Activated CD4-positive, alpha-beta T cell treated with anti-CD3 and anti-CD28 coated beads for 1 hour (primary cell): ENCODE measurements at places on chromosomes 4 and X.

GRCh38 chr4:3013839-3014350 lies 50.5 kb downstream of the GRK4 start:
- no peak for DNase-seq

DNA sequence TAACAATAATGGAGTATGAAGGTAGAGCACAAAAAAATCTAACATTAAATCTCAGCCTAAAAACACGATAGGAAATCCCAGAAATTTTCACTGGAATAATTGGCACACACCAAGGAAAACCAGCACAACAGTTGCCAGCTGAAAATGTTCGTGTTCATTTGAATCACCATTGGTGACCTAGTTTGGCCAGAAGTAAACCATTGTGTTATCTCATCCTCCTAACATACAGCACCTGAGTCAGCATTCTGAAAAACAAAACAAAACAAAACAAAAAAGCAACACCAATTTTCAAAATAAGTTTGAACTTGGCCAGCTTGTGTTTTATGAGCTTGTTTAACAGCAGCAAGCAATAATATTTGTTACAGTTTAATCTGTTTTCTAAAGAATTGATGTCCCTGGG lies 41.1 kb downstream of the UCHL1 start:
- DNase-seq: no peak

GRCh38 chr4:72555377-72555831 lies 13.6 kb downstream of the ADAMTS3 start:
- DNase-seq: no peak

GRCh38 chrX:24333371-24333770 lies 19.5 kb upstream of the SUPT20HL2 start:
- DNase-seq: no peak

DNA sequence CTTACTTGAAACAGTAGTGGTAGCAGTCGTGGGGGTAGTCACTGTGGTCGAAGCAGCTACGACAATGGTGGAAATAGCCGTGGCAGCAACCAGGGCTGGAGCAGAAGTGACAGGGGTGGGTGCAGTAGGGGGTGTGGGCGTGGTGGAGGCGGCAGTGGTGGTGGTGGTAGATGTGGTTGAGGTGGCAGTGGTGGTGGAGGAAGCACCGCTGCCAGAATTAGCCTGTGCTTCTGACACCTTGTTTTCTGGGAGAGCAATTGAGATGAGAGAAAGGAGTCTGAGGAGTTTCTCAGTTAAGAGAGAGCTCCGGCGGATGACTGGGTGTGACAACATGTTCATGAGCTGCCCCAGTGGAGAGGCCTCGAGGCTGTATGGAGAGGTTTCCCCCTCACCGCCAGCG lies 113.5 kb upstream of the HSD17B10 start:
- no peak for DNase-seq

DNA sequence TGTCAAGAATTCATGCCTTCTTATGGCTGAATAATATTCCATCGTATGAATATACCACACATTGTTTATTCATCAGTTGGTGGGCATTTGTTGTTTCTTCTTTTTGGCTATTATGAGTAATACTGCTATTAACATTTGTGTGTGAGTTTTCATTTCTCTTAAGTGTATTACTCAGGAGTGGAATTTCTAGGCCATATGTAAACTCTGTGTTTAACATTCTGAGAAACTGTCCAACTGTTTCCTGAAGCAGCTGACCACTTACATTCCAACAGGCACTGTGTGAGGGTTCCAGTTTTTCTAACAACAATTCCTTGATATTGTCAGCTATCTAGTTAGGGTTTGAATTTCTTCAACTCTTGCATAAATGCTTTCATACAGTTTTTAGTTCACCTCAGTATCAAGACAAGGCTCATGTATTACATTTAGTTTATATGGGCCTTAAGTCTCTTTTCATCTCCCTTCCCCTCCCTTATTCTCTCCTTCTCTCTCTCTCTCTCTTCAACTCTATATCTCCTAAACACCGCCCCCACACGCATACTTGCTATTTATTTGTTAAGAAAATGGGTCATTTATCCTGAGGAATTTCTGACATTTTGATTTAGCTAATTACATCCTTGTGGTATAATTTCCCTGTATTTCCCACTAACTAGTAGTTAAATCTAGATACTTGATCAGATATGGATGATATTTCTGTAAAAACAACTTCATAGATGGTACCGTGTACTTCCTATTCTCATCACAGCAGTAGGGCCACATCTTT lies 77.4 kb downstream of the WDR19 start:
- no peak for DNase-seq

DNA sequence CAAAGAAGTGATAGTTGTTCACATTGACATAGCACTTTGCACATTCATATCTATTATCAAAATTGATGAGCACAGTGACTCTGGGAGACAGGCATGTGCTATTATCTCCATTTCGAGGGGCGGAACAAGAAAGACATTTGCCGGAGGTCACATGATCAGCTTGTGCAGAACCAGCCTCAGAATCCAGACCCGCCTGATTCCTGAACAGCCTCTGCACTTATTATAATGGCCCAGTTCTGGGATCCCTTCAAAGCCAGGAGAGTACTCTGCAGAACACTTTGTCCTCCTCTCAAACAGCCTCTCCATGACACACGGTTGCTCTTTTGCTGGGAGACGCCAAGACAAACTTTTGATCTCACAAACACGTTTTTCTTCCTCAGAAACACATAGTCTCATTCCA lies 48.4 kb downstream of the RWDD4 start:
- no peak for DNase-seq

DNA sequence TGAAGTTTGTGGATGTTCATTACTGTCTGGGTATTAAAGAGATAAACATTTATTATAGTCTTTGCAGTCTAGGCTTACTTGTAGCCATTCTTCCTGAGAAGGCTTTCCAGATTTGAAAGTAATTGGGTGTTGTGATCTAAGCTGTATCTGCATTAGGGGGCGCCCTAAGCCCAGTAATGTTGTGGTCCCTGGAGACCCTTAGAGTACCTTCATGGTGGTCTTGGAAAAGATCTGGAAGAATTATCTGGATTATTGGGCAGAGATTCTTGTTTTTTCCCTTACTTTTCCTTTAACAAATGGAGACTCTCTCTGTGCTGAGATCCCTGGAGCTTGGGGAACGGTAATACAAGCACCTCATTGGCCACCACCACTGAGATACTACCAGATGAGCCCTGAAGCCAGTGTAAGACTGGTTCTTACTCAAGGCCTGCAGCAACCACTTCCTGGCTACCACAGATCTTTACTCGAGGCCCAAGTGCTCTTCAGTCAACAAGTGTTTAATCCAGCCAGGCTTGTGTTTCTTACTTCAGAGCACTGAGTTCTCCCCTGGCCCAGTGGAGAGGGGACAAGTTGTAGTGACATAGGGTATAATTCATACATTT lies 63.1 kb downstream of the RTL3 start:
- DNase-seq: no peak

DNA sequence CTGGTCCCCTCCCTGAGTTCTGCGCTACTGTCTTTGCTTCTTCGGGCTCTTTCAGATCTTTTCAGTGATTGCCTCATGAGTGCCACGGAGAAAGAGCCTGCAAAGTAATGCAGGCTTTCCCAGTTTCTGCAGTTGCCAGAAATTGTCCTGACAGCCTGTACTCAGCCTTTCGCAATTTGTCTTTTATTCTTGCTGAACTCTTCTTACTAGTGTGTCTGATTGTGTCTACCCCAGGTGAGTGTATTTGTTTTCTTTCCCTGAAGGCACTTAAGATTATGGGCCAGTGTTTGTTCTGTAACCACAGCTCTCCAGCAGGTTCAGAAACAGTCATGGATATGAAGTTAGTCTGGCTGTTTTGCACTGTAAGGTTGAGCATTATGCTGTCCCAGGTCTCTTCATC lies 47.1 kb downstream of the FAM193A start:
- no peak for DNase-seq

- DNase-seq: no peak
Observed at GRCh38 chr4:98838977-98839618, 89.8 kb downstream of the EIF4E start.

DNA sequence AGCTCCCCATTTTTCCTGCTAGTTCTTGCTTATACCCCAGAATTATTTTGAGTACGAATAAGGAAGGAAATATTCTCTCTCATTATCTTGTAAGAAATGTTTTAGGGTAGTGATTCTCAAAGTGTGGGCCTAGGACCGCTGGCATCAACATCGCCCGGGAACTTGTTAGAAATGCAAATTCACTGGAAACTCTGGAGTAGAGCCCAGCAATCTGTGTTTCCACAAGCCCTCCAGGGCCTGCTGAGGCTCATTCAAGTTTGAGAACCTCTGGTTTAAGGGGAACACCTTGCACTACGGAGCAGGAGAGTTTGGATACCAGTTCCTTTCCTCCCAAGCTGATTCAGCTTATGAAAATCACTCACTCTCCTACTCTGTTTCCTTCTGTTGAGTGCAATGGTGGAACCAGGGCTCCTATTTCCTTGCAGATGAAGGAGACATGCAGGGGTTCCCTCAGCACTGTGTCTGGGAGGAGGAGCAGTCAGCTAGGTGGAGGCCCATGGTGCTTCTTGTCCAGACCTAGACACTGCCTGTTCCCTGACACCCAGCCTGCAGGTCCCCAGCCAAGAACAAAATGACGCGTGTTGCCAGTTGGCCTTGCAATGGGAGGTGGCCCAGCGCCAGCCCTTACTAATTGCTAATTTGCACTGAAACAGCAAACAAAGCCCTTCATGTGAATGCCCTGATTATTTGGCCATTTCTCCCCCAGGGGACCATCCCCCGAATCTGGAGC lies 68.5 kb downstream of the CYTL1 start:
- no peak for DNase-seq

DNA sequence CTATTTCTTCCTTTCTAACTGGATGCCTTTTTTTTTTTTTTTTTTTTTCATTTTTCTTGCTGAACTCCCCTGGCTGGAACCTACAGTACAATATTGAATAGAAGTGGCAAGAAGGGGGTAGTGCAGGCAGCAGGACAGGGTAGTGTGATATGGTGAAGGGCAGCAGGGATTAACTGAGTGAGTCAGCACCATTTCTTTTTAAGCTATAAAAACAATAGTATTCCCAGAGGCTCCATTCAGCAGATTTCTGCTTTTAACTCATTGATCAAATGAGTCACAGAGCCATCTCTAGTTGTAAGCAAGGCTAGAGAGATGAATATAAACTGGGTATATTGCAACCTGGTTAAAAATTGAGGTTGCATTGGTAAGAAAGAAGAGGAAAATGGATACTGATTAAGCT lies 53.6 kb upstream of the SETD7 start:
- DNase-seq: no peak

DNA sequence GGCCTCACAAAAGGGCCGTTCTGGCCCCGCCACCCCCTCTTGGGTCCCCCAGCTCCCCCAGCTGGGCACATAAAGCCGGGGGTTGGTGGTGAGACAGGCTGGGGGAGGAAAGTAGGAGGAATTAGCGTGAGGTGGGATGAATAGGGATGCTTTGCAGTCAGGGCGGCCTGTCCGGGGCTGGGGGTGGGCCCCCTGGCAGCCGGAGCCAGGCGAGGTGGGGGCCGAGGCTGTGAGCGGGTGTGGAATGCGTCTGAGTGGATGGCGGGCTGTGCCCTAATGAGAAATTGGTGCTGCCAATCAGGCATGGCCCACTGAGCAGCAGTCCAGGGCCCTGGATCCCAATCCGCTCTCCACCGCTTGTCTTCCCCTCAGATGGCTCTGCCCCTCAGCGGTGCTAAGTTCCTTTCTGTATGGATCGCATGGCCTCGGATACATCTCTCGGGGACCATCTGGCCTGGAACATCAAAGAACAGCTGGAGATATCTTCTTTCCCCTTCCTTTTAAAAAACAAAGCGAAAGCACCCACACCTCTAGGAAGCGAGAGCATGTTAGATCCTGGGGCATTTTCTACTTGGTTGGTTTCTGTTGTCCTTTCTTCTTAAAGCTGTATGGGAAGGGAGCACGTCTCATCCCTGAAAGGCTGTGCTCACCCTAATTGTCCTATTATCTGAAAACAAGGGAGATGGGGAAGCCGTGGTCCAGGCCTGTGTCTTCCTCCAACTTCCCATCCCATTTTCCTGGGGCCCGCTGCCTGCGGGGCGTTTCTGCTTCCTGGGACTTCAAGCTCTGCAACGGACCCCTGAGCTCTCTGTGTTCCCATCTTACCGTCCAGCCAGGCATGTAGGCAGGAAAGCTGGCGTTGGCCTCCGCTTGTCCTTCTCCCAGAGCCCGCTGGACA lies 106.9 kb downstream of the SORCS2 start:
- DNase-seq: no peak

GRCh38 chrX:68443155-68443868 lies 10.0 kb upstream of the OPHN1 start:
- no peak for DNase-seq

DNA sequence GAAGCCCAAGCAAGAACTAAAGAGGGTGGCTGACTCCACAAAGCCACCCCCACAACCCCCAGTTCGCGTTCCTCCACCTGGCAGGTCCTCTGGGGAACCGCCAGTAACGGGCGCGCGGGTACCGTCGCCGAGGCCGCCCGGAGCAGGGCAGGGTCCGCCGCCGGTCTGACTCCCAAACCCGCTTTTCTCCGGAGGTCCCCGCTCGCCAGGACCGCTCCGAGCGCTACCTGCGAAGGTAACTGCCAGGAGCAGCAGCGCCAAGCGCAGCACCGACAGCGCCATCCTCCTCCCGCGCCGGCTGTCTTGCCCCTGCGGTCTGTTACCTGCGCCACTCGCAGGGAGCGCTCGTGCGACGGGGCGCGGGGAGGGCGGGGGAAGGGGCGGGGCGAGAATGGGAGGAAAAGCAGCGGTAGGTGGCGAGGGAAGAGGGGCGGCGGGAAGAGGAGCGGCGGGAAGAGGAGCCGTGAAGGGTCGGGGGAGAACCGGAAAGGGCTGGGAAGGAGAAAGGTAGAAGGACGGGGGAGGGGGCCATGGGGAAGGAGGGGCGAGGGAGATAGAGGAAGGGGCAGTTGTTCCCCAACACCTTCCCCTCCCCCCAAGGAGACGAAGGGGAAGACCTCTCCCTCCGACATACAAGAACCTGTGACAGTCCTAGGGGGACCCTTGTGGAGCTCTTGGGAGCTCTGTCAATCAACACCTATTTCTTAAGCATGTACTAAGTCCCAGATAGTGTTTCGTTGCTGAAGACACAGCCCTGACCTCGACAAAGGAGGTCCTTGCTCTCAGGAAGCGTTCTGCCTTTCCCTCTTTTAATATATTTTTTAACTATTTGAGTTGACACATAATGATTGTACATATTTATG lies at the start of gene SPINK2:
SPINK2 (minus strand) TSS at position 321 of the 863 bp plus-strand sequence; CDS start at position 282, 39 bp downstream.
- DNase-seq: peak; percentile 45

DNA sequence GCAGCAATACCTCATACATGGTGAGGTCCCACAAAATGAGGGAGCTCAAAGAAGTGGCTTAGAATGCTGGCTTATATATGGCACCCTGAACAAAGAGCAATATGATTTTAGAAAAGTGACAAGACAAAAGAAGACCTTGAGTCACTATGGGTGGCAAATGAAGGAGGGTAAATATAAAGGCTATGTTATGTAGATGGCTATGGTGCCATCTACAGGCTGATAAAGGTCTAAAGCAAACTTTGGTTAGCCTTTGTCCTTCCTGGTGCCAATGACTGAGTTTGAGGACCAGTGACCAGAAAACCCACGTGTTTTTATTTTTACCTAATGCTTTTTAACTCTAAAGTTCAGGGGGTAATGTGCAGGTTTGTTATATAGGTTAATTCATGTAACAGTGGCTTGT lies 151.8 kb downstream of the CCNG2 start:
- DNase-seq: no peak

DNA sequence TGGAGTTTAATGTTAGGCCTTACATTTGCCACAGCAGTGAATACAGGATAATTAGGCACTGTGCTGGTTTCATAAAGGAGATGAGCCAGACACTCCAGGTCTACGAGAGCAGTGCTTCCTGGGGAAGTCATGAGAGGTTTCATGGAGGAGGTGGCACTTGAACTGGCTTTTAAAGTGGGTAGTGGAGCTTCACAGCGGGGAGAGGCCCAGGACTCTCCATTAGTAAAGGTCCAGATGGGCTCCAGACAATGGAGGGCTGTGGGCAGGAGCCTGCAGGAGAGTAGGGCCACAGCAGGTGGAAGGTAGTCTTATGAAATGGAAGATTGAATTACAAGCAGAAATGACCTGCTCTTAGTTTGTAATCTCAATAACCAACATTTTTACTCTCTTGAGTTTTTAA lies 29.0 kb downstream of the CLDN22 start:
- DNase-seq: no peak
